ENCODE measurements at places on chromosomes 2 and 18.

GRCh38 chr2:240622531-240623235 lies 2.6 kb upstream of the GPR35 start:
- H3K36me3 ChIP-seq, result peaks cover 49% of the 10 kb centered on the region
- H3K27ac ChIP-seq, result no peak overlapping the region
- DNase-seq, result peak; percentile 45
- no peaks in the 10 kb centered on the region for H3K4me1 ChIP-seq

DNA sequence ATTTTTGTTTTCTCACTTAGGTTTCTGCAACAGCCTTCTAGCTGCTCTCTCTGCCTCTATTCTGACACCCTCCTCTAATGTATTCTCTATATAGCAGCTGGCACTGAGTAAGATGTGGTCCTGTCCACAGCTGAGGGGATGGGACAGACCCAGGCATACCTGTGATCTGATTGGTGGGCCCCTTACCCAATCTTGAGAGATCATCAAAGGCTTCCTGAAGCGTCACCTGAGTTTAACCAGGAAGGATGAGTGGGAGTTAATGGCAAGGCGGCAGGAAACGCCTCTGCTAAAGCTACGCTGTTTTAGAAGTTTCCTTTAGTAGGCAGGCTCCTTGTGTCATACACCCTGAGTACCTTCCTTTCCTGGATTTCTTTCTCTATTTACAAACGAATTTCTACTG lies 5.7 kb upstream of the TET3 start:
- peaks cover 64% of the 10 kb centered on the region for H3K4me1 ChIP-seq
- H3K27ac ChIP-seq, result no peak overlapping the region
- peak; percentile 66 for DNase-seq
- no peaks in the 10 kb centered on the region for H3K36me3 ChIP-seq

GRCh38 chr18:22399949-22400348 lies 17.8 kb downstream of the CTAGE1 start:
- H3K36me3 ChIP-seq, result no peaks in the 10 kb centered on the region
- no peak for DNase-seq
- no peak overlapping the region for H3K4me3 ChIP-seq
- H3K4me1 ChIP-seq, result no peaks in the 10 kb centered on the region
- H3K27me3 ChIP-seq, result no peaks in the 10 kb centered on the region
- no peak overlapping the region for H3K27ac ChIP-seq

GRCh38 chr18:51300912-51301311 lies 103.4 kb upstream of the MEX3C start:
- H3K27ac ChIP-seq, result no peak overlapping the region
- no peaks in the 10 kb centered on the region for H3K36me3 ChIP-seq
- DNase-seq, result no peak
- H3K27me3 ChIP-seq, result no peaks in the 10 kb centered on the region

GRCh38 chr2:232376713-232377112 lies 1.8 kb upstream of the ALPP start:
- no peaks in the 10 kb centered on the region for H3K4me1 ChIP-seq
- H3K4me3 ChIP-seq, result no peak overlapping the region
- no peaks in the 10 kb centered on the region for H3K36me3 ChIP-seq
- no peak overlapping the region for H3K27ac ChIP-seq

- H3K27me3 ChIP-seq, result no peaks in the 10 kb centered on the region
- DNase-seq, result no peak
- H3K4me1 ChIP-seq, result peaks cover 3% of the 10 kb centered on the region
- H3K36me3 ChIP-seq, result no peaks in the 10 kb centered on the region
- no peak overlapping the region for H3K4me3 ChIP-seq
Observed at GRCh38 chr18:7201096-7201495, 29.8 kb upstream of the LRRC30 start.

DNA sequence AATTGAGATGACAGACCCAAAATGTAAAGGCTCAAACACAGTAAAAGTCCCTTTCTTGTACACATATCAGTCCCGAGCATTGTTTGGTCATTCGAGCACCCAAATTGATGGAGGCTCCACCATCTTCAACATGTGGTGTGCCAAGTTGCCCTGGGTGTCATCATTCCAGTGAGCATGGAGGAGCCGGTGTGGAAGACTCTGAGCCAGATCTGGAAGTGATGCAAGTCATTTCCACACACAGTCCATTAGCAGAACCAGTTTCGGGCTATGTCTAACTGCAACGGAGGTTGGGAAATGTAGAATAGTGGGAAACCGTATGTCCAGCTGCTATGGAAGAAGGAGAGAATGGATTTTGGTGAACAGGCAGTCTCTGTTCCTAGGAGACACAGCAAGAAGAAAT lies 40.9 kb upstream of the BZW1 start:
- H3K4me1 ChIP-seq, result no peaks in the 10 kb centered on the region
- H3K36me3 ChIP-seq, result no peaks in the 10 kb centered on the region
- H3K27ac ChIP-seq, result no peak overlapping the region
- DNase-seq, result no peak

DNA sequence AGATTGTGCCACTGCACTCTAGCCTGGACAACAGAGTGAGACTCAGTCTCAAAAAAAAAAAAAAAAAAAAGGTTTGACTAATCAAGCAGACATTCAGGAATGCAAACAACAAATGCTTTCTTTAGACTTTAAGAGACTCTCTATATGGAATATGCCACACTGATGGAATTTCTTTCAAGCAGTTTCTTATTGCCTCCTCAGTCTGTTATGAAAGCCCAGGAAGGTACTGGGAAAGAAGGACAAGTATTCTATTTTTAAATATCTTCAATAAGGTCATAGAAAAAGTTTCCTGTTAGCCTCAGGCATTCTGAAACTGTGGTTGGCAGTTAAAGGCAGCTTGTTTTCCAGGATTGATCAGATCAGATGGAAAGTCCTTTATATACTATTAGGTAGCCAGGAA lies 241.6 kb downstream of the PIK3C3 start:
- no peaks in the 10 kb centered on the region for H3K27me3 ChIP-seq
- no peak for DNase-seq
- no peaks in the 10 kb centered on the region for H3K4me1 ChIP-seq
- no peak overlapping the region for H3K27ac ChIP-seq

- no peak for DNase-seq
- H3K27ac ChIP-seq, result no peak overlapping the region
- no peaks in the 10 kb centered on the region for H3K27me3 ChIP-seq
Observed at GRCh38 chr2:72497763-72498162, 328.1 kb downstream of the EXOC6B start.

- no peak for DNase-seq
- H3K27ac ChIP-seq, result no peak overlapping the region
- H3K4me1 ChIP-seq, result no peaks in the 10 kb centered on the region
- H3K36me3 ChIP-seq, result peaks cover 14% of the 10 kb centered on the region
- no peaks in the 10 kb centered on the region for H3K27me3 ChIP-seq
Observed at GRCh38 chr2:226915846-226916360, 80.0 kb downstream of the RHBDD1 start.

DNA sequence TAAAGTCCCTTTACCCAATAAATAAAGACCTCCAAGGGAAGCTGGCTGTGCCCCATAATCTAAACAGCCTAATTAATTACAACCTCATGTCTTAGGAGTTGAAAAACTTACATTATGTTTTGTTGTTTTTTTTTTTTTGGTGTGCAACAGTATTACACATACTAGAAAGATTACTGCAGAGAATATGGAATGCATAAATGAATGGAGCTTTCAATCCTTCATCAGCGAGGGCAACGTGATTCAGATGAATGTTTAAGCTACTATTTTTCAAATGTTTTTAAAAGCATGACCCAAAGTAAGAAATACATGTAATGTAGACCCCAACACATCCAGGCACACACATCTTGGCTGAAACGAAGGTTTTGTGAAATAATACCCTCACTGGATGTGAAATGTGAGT lies 167.1 kb upstream of the FN1 start:
- H3K36me3 ChIP-seq, result no peaks in the 10 kb centered on the region
- H3K27ac ChIP-seq, result no peak overlapping the region
- no peak overlapping the region for H3K4me3 ChIP-seq
- H3K27me3 ChIP-seq, result no peaks in the 10 kb centered on the region

All from stomach (tissue), 19 donors.